ENCODE measurements at places on chromosomes 1 and 21.
A peak's percentile ranks its signal among the peaks of the same experiment; 100 is the strongest.

DNA sequence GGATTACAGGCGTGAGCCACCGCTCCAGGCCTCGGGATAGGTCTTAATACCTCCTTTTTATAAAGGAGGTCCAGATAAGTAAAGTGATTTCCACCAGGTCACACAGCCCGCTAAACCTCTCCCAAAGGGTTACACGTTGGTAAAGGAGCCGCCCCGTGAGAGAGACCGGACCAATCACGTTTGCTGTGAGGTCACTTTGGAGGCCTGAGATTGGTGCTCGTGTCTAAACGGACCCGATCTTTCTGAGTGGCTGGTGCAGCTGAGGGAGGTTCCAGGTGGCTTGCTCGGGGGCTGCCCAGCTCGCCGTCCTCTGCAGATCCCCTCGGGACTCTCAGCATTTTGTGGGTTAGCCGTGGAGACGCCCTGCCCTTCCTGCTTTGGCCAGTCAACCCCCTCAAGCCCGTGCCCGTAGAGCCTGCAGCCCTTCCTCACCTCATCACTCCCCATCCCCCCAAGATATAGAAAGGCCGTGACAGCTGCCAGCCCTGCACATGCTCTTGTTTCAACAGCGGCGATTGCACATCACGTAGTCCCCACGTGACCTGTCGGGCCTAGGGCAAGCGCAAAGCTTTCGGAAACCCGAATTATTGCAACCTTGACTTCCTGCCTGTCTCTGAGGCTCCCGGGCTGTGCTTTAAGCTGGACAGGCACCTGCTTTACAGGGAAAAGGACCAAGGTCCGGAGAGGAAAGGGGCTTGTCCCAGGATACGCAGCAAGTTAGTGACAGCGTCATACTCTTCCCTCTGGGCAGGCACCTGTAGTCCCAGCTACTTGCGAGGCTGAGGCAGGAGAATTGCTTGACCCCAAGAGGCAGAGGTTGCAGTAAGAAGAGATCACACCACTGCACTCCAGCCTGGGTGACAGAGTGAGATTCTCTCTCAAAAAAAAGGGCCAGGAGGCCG lies 5.0 kb upstream of the COA7 start:
- DNase-seq: peak; percentile 88

DNA sequence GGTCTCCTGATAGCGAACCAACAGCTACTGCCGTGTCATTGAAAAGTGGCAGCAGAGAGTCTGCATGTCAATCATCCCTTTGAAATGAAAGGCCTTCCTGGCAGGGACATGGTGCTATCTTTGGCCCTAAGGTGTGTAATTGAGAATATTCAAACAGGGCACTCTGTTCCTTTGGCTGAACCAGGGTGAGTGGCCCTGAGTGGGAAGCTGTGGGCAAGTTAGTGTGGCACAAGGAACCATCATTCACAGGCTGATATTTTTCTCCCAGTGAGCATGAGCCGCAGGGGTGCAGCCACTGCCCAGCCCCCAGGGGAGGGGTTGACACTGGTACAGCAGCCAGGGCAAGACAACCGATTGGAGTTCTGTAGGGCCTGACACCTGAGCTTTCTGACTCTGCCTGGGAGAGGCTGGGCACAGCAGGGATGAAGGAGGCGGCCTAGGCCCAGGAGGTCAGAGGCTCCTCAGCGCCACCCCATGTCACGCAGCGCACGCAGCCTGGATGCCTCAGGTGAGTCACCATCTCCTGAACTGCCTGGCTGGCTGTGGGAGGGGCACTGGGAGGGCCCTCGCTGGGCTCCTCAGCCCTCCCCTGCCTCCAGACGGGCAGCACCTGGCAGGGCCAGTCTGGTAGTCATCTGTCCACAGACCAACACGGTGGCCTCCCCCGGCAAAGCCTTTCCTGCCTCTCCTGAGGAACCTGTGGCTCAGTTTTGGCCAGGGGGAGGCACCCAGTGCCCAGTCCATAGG lies 13.2 kb downstream of the QSOX1 start:
- DNase-seq: no peak

GRCh38 chr1:243719476-243719875 lies 130.6 kb downstream of the AKT3 start:
- DNase-seq: no peak

DNA sequence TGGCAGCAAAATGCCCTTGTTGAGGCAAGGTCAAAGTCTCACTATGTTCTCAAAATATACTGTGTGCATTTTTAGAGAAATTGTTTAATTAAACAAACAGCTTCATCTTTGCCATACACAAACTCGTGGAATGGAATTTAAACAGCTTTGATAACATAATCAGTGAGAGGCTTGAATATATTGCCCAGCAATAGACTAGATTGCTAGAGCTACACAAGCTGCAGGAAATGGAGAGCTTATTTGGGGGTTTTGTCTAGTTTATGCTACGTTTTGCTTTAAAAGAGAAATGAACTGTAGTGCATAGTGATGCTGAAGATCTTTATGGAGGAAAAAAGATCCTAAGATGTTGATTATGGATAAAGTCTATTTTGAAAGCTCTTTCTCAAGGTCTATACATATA lies 166.8 kb upstream of the HMCN1 start:
- peak; percentile 12 for DNase-seq

DNA sequence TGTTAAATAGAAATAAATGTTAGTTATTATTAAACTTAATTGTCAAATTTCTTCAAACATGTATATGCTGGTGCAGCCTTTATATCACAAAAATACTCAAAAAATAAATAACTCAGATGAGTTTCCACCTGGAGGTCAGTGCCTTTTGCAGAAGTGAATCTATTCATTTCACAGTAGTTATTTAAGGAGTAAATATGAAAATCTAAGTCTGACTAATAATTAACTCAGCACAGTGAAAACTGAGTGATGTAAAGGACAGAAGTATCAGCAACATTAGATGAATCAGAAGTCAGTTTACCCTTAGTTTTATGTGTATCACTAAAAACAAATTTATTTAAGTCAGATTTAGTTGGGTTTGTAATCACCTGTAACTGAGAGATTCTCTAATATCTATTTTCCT lies 2135.4 kb downstream of the MRPL39 start:
- DNase-seq: no peak

- no peak for DNase-seq
Measured at GRCh38 chr1:26203642-26204318, 13.4 kb downstream of the CATSPER4 start.

- no peak for DNase-seq
Measured at GRCh38 chr1:196877964-196878363, 9.9 kb upstream of the CFHR4 start.

DNA sequence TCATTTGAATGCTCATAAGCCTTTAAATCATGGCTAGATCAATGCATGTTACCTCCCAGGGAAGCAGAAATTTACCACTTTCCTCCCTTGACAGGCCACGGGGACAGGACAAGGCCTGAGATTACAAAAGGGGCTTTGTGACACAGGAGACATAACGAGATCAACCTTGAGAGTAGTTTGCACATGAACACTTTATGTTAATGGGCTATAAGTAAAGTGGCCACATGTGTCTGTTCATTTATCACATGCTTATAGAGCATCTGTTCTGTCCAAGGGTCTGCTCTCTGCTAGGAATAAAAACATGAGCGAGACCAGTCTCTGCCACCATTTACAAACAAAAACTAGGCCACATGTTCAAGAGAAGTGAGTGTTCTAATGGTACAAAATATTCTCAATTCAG lies 144.1 kb upstream of the C8B start:
- DNase-seq: no peak

- DNase-seq: no peak
Measured at GRCh38 chr1:113980110-113980509, 836 bp downstream of the OLFML3 start.

DNA sequence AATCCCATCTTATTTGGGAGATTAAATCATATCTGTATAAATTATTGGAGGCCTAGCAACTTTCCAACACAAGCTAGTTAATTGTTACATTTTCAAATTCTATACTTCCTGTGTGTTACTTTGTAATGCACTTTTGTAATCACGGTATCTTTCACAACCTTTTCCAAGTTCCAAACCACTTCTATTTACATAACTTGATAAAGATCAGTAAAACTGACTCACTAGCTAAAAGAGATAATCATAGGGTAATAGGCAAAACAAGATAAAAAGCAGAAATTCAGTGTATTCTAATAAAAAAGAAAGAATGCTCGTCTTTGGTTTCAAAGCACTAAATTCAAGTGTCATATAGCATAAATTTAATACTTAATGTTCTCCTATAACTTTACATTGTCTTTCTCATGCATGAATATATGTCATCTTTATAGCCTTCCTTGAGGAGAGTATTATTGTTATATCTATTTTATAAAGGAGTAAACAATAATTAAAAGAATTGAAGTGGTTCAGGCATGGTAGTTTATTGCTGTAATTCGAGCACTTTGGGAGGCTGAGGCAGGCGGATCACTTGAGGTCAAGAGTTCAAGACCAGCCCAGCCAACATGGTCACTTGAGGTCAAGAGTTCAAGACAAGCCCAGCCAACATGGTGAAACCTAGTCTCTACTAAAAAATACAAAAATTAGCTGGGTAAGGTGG lies 66.4 kb downstream of the RGS13 start:
- DNase-seq: no peak

DNA sequence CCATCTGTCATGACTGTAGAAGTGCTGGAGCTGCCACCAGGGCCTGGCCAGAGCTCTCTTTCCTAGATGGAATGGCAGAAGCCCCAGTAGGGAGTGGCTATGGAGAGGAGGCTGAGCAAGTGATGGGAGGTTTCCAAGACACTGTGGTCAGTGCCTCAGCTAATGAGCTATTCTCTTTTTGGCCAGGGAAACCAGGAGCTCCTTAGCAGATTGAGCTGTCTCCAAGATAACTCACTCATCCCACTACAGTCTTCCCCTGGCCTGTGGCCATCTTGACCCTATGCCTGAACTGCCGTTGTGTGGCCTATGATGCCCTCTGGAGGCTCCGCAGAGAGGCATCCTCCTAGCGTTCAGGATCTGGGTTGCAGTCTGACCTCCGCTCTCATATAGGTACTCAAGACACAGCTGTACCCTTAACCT lies 60.5 kb downstream of the ERI3 start:
- no peak for DNase-seq

DNA sequence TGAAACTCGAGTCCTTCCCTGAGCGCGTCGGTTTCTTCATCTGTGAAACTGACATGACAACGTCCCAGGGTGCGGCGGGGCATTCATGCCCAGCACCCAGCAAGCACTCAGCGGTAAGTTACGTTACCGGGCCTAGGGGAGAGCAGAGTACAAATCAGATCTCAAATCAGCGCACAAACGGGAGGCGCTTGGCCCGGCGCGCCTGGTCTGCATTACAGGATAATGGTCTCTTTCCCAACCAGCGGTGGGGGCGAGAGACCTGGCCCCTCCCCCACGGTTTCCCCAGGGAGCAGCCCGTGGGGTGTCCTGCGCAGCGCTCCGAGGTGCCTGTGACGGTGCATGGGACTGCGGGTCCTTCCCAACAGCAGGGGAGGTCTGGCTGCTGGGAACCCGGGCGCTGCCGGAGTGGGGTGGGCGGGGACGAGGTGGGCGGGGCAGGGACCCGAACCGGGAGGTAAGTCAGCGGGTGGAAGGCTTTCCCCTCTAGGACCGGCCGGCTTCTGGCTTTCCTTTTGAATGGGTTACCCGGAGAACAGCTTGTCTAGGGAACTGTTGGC lies 1.0 kb downstream of the TMEM51 start:
- no peak for DNase-seq

DNA sequence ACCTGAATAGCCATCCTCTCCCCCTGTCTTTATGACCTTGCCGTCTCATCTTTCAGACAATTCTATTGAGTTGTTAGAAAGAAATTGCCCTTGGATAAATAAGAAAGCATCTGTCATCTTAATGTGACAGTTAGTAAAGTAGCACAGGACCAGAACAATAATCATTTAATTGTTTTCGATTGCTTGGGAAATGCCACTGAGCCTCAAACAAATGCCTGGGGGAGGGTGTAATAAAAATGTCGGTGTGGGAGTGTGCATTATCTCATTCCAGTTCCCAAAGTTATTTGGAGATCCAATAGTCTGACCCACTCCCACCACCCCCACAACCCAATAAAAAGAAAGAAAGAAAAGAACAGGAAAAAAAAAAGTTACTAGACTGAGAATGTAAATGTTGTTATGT lies 509.3 kb upstream of the LRRC7 start:
- DNase-seq: no peak

DNA sequence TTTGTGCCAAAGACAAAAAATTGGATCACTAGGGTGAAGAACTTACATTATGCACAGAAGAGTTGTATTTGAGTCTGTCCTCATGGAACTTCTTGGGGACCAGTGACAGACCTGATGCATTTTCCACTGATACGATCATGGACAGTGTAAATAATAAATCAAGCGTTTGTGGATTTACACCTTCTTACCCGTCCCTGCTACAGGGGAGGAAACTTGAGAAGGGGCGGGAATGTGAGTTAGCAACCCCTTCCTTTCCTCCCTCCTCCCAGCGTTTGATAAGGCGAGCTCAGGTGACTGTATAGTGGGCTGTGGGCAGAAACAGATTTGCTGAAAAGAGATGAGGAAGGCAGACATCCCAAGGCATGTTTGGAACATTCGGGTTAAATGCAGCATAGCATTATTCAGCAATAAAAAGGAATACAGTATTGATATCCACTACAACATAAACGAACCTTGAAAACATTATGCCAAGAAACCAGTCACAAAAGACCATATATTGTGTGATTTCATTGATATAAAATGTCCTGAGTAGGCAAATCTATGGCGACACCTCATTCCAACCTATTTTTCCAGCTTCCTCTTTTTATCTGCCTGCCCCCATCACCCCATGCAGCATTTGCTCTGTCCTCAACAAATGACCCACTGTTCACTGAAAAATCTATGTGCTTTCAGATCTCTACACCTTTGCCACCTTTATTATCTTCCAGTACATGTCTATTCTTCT lies 128.7 kb downstream of the ZZZ3 start:
- DNase-seq: no peak

- DNase-seq: no peak
Measured at GRCh38 chr1:26031611-26032220, 10.1 kb downstream of the EXTL1 start.

DNA sequence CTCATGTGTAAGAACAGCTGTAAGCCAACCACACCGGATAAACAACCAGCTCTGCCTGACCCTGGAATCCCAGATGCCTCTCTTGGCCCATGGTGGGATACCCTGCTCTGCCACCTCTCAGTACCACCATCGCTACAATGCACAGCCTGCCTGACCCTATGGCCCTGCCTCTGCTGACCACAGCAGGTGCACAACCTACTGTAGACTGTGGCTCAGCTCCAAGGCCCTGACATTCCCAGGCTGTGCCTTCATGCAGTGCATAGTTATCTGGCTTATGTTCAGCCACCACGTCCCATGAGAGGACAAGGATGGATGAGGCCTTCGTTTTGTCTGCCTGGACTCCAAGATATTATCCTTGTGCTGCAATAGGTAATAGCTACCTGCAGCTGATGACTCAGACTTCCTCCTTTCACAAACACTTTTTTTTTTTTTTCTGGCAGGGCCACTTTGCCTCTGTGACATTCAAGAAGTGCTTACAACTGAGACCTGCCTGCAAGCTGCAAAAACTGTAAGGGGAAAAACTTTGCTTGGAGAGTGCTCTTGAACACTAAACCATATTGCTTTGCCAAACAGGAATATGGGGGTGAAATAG lies 177.7 kb downstream of the URB2 start:
- DNase-seq: no peak

- peak; percentile 64 for DNase-seq
Measured at GRCh38 chr21:28745131-28746016, 247.3 kb downstream of the LTN1 start.

- DNase-seq: no peak
Measured at GRCh38 chr1:204932573-204932909, 61.9 kb downstream of the NFASC start.

GRCh38 chr1:224801844-224802490 lies 127.5 kb upstream of the DNAH14 start:
- DNase-seq: no peak
